DMS53 (cell line): ENCODE measurements at places on chromosomes 4 and X.

DNA sequence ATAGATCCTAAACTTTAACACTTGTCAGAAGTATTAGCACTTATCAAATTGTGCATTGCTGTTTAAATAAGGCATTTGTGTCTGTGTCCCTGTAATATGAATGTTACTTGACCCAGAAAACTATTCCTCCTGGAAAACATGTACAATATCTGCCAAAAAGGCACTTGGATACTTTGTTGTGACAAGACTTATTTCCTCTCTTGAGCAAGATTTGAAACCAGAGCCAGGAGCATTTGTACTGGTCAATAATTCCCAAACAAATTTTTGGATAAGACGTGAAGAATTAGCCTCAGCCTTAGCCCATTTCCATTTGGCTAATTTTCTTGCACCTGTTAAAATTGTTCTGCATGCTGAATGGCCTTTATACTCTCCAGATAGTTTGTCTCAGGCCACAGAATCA is 176.3 kb upstream of the GK2 start:
- no peak for DNase-seq

DNA sequence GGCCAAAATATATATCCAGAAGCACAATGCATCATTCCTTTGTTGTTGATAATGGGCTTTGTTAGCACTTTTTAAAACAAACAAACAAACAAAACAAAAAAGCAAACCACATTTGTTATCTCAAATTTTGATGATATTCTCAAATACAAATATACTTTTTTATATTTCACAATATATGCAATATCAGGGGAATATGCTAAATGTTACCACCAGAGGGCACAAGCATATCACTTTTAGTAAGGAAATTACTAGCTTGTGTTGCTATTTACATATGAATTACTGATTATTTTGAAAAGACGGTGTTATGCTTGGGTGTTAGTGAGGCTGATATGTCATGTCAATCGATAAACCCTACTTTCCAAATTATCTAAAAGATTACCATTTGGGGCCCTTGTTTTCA is 29.1 kb downstream of the RIPPLY1 start:
- DNase-seq, result peak; percentile 67

GRCh38 chr4:22072240-22072639 is 123.7 kb upstream of the KCNIP4 start:
- DNase-seq, result no peak

DNA sequence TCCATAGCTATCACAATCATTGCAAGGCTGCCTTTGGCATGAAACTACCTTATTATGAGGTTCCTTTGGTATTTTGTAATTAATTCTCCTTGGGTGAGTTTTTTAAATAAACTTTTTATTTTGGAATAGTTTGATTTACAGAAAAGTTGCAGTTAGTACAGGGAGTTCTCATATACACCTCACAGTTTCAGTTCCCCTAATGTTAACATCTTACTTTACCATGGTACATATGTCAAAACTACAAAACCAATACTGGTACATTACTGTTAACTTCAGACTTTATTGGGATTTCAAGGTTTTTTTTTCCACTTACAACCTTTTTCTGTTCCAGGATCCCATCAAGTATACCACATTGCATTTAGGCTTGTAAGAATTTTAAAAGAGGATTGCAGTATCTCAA is 52.0 kb upstream of the RGN start:
- no peak for DNase-seq

- no peak for DNase-seq
Measured at GRCh38 chrX:15033917-15034316, 160.7 kb downstream of the MOSPD2 start.

GRCh38 chr4:98232202-98232601 is 29.0 kb upstream of the RAP1GDS1 start:
- peak; percentile 14 for DNase-seq

DNA sequence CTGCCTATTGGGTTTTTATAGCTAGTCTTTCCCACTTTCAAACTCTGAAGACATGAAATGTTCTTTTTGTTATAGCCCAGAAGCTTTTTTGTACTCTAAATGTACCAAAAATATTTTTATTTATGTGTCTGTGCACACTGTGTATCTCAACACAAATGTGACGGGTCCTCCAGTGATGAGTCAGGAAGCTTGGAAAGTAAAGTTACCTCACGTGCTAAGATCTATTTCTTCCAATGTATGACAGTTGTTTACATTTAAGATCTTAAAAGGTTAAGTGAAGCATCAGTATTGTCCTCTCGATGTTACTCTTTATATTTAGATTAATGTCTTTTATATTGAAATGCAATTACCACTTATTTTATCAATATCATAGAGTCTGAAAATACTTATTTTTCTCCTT is 29.1 kb upstream of the PRSS12 start:
- no peak for DNase-seq

- no peak for DNase-seq
Measured at GRCh38 chr4:185936650-185937376, 124.8 kb upstream of the SORBS2 start.

DNA sequence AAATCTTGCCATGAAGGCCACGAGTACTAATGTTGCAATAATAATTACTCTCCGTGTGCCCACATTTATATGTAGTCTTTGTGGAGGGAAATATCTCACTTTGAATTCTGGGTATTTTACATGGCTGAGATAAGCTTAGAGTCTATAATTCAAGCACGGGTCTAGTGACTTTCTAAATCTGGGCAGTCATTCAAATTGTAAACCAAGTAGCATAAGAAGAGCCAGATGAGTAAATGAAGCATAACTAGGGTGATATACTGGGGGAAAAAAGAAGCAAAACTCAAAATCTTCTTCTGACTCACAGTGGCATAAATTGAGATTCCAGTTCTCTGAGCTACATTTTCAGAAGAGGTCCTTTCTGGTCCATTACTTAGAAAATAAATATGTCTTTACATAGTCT is 53.0 kb downstream of the MAPK10 start:
- DNase-seq, result no peak

DNA sequence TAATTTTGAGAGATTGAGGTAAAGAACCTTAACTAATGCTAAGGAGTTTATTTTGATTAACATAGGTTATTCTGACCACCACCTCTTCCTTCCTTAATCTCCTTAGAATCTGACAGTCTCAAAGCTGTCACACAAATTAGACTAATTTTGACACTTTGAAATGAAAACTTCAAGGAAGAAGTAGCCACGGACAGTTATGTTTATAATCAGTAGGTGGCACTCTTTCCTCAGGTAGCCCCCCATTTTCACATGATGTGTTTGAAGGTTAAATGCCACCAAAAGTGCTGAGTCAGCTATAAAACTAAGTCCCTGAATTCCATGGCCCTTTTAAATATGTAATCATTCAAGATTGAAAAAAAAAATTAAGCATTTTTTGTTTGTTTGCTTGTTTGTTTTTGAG is 22.4 kb downstream of the TMEM33 start:
- DNase-seq, result peak; percentile 68

- no peak for DNase-seq
Measured at GRCh38 chrX:1496076-1496475, 40.9 kb downstream of the P2RY8 start.

DNA sequence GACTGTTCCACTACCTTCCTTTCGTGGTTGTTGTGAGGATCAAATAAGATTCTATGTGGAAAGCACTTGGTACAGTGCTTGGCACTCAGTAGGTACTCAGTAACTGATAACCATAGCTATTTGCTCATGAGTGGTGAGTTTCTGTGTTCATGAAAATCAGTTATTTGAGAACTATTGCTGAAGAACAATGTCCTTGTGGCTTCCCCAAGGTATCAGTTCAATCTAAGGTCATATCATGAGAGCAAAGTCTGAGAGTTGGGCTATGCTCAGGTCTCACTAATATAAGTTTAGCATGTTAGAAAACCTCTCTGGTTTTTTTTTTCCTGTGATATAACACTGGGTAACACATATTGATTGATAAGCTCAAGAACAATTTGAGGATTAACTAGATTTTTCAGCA is 147.8 kb downstream of the GRIA3 start:
- no peak for DNase-seq

DNA sequence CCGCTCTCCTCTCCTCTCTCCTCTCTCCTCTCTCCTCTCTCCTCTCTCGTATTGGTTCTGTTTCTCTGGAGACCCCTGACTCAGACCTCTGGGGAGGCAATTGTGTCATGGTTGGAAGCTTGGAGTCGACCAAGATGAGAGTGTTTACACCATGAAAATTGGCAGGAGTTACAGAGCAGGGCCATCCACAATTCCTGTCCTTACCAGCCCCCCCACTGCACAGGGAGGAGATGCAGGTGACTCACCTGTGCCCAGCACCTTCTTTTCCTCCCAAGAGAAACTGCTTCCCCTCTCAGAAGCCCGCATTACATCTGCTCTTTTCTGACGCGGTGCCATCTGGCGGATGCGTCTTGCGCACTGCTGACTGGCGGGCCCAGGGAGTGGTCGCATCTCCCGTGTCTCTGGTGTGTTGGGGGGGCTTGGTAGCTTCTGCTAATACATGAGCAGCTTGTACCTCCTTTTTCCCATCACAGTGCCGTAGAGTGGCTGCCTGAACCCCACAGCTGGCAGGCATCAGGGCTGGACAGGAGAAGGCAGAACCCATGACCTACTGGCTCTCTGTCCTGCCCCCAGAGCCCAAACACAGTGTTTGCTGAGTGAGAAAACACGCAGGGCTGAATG is 31.4 kb upstream of the GPR78 start:
- no peak for DNase-seq

GRCh38 chr4:40990899-40991265 is 223.5 kb downstream of the APBB2 start:
- no peak for DNase-seq

- no peak for DNase-seq
Measured at GRCh38 chrX:37371578-37371991, 22.4 kb downstream of the PRRG1 start.

- DNase-seq, result no peak
Measured at GRCh38 chr4:2073808-2074481, 14.8 kb downstream of the NAT8L start.

- DNase-seq, result peak; percentile 76
Measured at GRCh38 chr4:153189016-153189801, 15.0 kb upstream of the TRIM2 start.

GRCh38 chr4:70734971-70735370 is 13.2 kb downstream of the RUFY3 start:
- no peak for DNase-seq

GRCh38 chr4:164959896-164960295 is 17.6 kb downstream of the TRIM61 start:
- no peak for DNase-seq

DNA sequence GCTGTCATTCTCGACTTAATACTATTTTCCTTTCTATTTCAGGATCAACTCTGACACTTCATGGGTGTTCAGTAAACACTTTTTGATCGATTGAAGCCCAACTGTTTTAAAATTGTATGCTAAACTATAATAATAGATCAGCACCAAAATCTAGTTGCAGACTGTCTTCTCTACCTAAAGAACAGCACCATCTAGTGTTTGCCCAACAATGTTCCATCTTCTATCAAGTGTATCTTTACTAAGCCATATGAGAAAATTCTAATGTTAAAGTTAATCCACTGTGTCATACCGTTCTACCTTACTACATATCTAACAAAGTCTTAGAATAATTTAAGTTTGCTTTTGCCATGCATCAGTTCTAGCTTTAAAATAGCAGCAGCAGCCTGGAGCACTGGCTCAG is 113.0 kb upstream of the PRDX4 start:
- DNase-seq, result peak; percentile 76

DNA sequence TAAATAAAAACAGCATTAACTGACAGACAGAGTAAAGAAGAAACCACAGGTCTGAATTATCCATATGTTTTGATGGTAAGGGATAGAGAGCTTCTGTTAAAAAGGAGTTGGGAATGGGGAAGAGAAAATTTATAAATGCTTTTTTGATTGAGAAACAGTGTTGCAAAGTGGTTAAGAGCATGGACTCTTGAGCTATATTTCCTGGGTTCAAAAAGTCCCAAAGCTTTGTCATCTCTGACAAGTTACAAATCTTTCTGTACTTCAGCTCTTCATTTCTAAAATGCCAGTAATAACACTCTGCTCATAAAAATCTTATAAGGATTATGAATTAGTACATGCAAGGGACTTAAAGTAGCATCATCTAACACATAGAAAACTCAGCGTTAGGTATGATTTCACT is 62.2 kb downstream of the N4BP2 start:
- DNase-seq, result no peak

GRCh38 chr4:88697141-88697540 is 488 bp downstream of the NAP1L5 start:
- DNase-seq, result no peak

GRCh38 chr4:124953061-124953460 is 240.5 kb upstream of the ANKRD50 start:
- DNase-seq, result no peak

DNA sequence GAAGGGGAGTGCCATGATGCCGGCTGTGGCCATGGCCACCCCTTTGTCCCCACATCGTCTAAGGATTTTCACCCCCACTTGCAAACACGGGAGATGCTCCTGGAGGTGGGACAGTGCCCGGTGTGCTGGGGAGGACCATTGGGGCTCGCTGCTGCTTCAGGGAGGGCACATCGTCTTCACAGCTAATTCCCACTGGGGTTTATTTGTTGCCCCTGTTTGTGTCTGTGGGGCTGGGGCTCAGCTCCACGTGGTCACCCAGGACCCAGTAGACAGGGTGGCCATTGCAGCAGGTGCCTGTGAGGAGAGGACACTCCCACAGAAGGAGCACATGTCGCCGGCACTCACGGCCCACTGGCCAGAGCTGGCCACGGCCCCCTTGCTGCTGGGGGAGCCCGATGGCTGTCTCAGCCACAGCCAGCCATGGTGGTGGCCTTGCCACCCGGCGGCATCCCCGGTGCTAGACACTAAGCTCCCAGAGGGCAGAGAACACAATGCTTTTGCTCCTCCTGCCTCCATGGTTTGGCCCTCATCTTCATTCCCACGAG is 27.8 kb upstream of the GRPEL1 start:
- no peak for DNase-seq

DNA sequence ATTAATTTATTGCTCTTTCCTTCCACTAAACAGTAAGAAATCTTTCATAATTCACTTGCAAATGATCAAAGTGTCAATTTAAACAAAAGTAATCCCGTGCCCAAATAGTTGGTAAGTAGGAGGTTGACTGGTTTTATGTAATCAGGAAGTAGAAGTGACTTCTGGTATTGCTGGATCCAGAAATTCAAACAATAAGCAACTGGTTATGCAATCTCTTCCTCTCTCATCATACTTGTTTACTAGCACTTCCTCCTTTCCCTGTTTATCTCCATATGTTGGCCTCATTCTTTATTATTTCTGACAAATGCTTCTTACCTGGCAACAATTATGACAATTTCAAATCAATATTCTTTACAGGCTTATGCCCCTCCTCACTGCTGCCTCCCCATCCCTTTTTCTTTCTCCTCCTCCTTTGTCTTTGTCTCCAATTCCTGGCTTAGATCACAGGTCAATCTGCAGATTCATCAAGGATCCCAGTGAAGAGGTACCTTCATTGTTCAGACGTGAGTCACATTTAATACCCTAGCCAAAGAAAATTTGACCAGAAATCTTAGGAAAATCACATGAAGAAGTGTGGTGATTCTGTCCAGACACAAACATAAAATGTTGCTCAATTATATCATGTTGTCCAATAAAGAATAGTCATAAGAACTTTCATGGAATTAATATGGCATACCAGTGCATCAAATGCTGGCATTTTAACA is 323.2 kb upstream of the PCDH7 start:
- DNase-seq, result peak; percentile 50

GRCh38 chr4:158036998-158037397 is 135.8 kb downstream of the GASK1B start:
- no peak for DNase-seq
